ENCODE measurements at places on chromosomes 12 and 14. TPM values are rescaled to one million over a fixed set of nuclear protein-coding genes. Genes with fewer than 3 reads are reported as not detected.

GRCh38 chr14:104178279-104178678 lies 39.9 kb downstream of the KIF26A start:
- peak; percentile 64 for DNase-seq

- DNase-seq = no peak
Measured at GRCh38 chr12:125639826-125640225, 574.6 kb downstream of the AACS start.

- no peak for DNase-seq
Measured at GRCh38 chr12:2429032-2429431, 365.7 kb upstream of the FKBP4 start.

DNA sequence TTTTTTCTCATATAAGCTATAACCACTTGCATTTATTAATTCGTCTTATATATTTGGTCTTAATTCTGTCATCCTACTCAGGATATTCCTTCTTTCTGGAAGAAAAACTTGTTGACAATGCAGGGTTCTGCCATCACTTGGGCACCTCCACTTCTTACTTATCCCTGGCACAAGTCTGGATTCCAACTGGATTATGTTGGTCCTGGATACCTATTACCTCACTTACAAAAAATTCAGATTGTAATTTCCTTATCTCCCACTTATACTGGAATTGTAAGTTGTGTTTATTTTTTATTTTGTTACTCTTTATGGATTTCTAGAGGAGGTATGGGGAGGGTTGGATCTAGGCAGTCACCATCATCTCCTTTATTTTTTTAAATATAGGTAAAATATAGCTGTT lies 36.7 kb downstream of the LRRIQ1 start:
- no peak for DNase-seq

Gene WASHC3
- total RNA-seq = 55.2 TPM

Gene MSI1
- 6.5 TPM for total RNA-seq
